ENCODE measurements at places on chromosomes 12 and 14.

DNA sequence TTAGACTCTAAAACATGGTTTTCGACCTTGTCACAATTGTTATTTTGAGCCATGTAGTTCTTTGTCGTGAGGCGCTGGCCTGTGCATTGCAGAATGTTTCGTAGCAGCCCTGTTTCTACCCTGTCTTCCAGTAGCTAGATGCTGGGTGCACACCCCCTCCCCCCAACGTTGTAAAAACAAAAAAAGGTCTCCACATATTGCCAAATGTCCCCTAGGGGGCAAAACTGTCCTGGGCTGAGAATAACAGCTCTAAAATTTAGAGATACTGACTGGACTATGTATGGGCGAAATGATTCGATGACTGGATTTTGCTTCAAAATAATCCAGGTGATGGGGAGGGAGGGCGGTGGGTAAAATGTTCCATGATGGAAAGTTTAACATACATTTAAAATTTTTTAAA is 126.1 kb upstream of the FUT8 start:
- no peak for DNase-seq

- no peak for DNase-seq
These were observed 323.1 kb upstream of the FBXO33 start for GRCh38 chr14:39755269-39755878.

GRCh38 chr12:97555547-97556187 is 93.1 kb downstream of the RMST start:
- no peak for DNase-seq

DNA sequence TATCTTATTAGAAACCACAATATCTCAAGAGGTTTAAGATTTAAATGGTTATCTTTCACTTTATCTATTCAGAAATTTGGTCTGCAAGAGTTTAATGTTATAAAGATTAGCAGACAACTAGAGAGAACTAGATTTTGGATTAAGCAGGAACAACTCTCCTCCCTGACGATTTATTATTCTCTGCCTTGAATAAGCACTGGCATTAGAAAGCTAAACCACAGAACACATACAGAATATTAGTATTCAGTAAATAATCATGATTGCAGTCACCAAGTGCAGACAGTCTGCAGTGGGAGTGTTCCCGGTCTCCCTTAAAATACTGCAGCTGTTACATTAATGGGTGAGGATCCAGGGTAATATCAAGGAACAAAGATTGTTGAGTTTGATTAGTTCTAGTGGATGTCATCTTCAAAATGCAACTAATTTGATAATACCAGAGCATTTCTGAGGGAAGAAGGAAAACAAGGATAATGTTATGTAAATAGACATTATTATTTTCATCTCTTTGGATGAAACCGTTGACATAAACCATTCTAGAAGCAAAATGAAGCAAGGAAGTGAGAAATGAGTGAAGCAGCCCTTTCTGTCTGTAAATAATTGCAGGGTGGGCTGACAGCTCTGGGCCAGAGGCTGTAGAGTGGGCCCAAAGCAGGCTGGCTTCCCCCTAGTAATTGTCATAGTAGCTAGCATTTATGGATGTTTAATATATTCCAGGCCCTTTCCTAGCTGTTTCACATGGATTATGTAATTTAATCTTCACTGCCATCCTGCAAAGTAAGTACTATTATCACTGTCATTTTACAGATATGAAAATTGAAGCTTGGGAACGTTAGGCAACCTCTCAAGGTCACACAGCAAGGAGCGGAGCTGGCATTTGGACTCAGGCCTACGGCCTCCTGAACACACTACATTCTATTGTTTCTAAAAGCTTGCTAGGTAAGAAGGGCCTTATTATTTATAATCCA is 79.4 kb downstream of the DYRK2 start:
- DNase-seq, result no peak

DNA sequence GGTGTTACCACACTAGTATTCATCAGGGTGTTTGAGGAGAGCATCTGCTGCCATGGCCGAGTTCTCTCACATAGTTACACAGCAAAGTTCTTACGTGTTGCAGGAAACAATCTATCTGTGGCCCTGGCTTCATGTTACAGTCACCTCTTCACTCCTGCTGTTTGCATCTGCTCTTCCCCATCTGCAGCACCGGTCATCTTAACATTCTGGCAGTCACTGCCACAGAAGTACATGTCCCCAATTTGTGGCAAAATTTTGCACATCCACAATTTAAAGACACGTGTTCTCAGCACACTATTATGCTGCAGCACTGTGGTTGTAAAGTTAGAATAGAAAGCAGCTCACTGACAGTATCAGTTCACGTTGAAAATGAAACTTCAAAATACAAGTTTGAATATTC is 23.2 kb downstream of the MAPK1IP1L start:
- no peak for DNase-seq

GRCh38 chr14:22607291-22607690 is 9.2 kb downstream of the ABHD4 start:
- no peak for DNase-seq

DNA sequence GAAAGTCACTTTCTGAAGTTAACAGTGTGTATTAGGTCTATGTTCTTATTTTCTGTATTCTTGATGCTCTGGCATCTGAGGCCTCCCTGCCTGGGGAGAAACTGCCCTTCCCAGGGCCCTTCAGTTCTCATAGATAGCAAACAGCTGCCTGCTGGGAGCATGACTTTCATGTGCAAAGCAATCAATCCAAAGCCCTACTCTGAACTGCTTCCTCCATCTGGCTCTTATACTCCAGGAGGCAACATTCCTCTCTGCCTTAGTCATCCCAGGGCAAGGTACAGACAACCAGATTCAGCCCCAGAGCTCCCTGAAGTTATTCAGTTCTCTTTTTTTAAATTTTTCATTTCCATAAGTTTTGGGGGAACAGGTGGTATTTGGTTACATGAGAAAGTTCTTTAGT is 41.7 kb upstream of the RIN3 start:
- DNase-seq, result no peak

- DNase-seq, result no peak
These were observed 30.6 kb upstream of the TSPAN9 start for GRCh38 chr12:3046441-3047200.

- peak; percentile 14 for DNase-seq
These were observed 54.9 kb upstream of the NUDT4 start for GRCh38 chr12:93322784-93323183.

DNA sequence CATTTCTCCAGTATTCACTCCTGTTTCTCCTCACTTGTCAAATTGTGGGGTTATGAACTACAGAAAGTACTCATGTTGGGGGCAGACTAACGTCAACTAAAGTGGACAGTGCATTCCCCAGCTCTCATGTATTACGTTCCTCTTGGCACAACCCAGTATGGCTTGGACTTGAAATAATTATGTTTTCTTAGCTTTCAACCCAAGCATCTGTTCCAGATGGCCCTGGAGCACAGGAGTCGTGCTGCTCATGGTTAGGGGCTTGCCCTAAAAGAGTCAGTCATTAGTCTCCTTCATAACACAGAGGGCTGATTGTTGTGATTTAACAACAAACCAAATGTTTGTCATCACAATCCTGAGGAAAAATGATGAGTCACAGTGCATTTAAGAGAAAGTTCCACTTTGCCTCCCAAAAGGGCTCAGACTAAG is 154.4 kb downstream of the RPAP3 start:
- no peak for DNase-seq

GRCh38 chr12:23576372-23576771 is 373.1 kb downstream of the SOX5 start:
- no peak for DNase-seq

- DNase-seq, result no peak
These were observed 54.0 kb downstream of the CPSF2 start for GRCh38 chr14:92175811-92176210.

- no peak for DNase-seq
These were observed 324.5 kb downstream of the NUAK1 start for GRCh38 chr12:105814283-105814682.

GRCh38 chr12:3974883-3975282 is 101.7 kb upstream of the PARP11 start:
- no peak for DNase-seq

- no peak for DNase-seq
These were observed 106.3 kb upstream of the FKBP4 start for GRCh38 chr12:2688381-2688931.

DNA sequence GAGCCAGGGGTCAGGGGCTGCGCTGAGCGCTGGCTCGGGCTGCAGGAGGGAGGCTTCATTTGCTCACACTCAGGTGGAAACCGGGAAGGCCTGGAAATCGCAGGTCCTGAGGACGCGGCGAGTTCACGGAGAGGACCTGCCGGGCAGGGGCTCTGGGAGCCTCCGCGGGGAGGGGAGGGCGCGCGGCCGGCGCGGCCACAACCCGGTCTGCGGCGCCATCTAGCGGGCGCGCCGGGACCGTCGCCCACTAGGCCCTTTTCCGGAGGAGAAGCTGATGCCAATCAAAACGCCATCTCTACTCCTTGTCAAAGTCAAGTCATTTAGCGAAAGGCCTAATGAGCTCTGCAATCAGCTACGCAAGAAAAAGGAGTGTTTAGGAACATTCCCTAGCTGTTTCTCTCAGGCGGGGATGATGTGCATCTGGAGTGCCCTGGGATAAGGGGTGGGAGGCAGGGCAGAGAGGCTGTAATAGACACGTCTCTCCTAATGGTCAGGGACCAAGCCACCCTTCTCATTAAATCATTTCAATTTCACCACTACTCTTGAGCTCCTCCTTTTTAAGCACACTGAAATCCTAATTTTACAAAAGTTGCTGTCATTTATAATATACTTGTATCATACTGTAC is 885.8 kb upstream of the TMEM132C start:
- DNase-seq, result no peak

- no peak for DNase-seq
These were observed 94.3 kb downstream of the C12orf42 start for GRCh38 chr12:103401421-103401820.

DNA sequence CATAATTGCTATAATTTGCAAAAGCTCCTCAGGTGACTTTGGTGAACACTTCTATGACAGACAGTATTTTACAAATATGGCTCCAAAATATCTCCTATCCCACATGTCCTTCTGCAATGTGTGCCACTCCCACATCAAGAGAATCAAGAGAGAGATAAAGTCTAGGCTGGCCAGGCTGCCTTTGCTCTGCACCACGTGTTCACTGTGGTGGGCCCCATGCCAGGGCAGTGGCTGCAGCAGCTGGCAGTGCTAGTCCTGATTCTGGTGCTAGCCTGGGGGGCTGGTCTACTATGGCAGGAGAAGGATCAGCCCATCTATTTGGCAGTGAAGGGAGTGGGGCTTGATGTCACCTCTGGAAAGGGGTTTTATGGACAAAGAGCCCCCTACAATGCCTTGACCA is 86.3 kb downstream of the DRAM1 start:
- no peak for DNase-seq

- no peak for DNase-seq
These were observed 232.7 kb upstream of the ABCD2 start for GRCh38 chr12:39852346-39852745.

GRCh38 chr14:74843653-74844052 is 32.3 kb downstream of the PROX2 start:
- DNase-seq, result no peak

DNA sequence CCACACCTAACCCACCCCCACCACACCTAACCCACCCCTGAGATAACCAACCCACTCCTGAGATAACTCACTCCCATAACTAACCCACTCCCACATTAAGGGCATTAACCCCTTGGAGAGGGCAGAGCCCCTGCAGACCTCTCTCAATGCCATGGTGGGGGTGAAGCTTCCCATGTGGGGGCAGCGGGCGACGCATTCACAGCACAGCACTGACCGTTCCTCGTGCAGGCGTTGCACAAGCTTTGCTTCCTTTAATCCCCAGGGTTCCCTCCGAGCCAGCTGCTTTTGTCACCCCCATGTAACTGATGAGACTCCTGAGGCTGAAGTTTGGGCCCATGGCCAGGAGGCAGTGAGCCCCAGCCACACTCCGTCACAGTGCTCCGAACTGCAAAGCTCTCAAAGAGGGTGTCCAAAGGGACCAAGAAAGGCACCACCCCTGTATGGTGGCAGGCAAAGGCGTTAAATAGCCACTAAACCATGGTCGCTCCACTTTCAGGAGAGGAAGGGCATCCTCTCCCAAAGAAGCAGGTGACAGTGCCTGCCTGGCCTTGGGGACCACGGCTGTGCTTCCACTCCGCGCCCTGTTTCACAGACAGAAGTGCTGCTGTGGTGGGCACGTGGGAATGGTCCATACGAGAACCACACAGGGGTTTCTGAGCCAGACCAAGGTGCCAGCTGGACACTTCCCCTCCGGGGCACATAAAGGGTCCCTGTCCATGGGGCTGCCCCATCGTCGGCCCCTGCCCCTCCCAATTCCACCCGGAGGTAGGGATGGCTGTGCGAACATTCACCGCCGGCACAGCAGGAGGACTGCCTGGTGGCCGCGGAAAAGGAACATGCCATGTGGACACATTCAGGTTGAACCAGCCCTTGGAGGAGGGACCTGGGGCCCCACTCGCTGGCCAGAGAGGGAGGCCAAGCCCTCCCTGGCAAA is 28.3 kb downstream of the GALNT9 start:
- no peak for DNase-seq

DNA sequence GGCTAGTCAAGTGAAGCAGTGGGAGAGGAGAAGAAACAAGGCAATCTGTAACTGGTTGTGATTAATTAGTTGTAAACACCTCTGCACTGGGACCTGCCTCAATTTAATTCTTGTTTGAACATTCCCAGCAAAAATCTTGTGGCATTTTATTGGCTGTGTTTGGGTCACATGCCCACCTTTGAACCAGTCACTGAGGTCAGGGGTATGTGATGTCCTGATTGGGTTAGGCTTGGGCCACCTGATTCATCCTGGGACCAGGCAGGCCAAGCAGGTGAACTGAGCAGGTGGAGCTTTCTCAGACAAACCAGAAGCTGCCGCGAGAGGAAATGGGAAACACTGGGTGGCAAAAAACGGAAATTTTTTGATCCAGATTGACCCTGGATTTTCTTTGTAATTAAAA is 72.5 kb downstream of the NEDD1 start:
- no peak for DNase-seq

GRCh38 chr14:84273181-84273580 is 1256.8 kb upstream of the FLRT2 start:
- no peak for DNase-seq

DNA sequence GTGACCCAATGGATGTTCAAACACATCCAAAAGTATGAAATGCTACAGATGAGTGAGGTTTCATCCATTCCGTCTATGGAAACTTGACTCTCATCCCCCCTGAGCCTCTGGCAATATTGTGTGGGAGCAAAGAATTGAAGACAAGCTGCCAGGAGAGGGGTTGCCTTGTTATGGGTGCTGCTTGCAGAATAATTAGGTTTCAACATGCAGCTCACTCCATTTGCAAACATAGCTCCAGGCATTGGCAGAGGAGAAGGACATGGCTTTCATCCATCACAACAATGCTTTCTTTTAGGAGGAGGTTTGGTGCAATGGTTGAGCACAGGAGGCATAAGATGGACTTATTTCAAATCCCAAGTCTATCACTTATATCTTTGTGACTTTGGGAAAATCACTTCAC is 220.7 kb upstream of the SRRM4 start:
- DNase-seq, result no peak
